ENCODE measurements at places on chromosomes 1 and 21.

DNA sequence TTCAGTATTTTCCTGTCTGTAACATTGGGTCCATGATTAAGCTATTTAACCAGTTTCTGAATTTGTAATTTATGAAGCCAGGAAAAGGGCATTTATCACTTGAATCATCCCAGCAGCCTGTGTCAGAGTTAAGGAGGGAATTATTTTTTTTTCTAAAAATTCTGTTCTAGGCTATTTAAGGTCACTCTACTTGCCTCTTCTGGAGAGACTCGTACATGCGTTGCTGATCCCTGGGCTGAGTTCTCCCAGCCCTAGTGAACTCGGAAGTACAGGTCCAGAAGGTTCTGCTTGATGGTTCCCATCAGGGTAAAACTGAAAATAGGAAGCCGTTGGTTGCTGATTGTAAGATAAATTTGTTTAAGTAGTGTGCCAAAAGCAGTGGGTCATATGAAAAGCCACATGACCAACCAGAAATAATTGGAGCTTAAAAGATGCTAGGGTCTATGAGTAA, 90.7 kb downstream of the GPR88 start:
- no peak for DNase-seq

- no peak for DNase-seq
These were observed 19.2 kb downstream of the WDTC1 start for GRCh38 chr1:27253596-27253995.

DNA sequence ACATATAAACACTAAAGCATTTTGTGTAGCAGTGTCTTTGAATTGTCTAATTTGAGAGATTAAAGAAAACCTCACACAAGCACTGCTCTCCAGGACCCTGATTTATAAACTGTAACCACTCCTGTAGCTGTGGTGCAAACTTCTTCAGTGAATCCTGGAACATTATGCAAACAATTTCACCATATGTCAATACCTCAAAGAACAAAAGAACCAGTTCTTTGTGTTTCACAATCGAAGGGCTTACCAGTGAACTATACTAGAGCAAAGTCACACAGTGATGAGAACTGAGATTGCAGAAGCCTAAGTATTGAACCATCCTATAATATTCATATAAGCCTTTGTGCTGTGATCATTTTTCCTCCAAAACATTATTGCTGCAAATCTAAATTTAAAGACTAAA, 21.5 kb downstream of the DPH5 start:
- DNase-seq: no peak

- no peak for DNase-seq
These were observed 1.2 kb downstream of the HDGF start for GRCh38 chr1:156750191-156750672.

DNA sequence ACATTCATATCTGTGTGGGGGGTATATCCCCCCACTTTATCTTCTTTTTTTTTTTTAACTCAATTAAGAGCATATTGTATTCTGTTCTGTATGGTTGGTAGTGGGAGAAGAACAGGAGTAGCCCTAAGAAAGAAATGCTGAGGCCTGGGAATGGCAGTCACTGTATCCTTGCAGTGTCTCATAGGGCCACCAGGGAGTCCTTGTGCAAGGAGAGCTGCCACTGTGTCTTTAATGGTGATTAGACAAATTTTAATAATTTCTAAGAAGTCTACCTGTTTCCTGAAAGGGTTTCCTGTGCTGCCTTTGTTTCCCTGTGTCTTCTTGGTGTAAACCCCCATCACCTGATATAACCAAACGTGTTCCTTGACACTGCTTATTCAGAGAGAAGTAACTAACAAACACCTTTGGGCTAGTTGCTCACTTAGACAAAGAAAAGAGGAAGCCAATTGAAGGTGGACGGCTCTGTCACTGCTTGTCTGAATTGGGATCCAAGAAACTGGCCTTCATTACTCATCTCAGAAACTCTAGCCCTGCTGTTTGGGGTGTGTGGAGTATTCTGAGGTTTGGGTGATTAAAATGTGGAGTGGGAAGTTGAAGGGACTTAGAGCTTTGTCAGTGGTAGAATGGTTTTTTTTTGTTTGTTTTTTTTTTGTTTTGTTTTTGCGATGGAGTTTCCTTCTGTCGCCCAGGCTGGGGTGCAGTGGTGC, 15.2 kb downstream of the GIPC2 start:
- no peak for DNase-seq

GRCh38 chr1:21514245-21514644, 5.0 kb downstream of the ALPL start:
- no peak for DNase-seq

DNA sequence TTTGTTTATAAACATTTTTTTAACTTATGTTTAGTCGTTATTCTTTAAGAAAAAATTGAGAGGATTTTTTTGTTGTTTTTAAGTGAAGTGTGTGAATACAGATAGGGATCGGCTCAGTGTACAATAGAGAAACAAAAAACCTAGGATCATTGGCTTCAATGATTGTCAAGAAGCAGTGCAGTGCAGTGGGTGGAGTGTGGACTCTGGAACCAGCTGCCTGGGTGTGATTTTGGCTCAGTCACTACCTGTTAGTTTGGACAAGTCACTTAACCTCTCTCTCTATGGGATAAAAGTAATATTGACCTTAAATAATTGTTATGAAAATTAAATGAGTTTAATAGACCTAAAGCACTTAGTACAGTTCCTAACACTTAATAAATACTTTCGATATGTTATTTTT, 41.3 kb downstream of the SCCPDH start:
- DNase-seq: no peak

- DNase-seq: no peak
These were observed 62.1 kb downstream of the B3GALT5 start for GRCh38 chr21:39674801-39675200.

GRCh38 chr1:119251751-119252150, 111.3 kb upstream of the WARS2 start:
- no peak for DNase-seq

DNA sequence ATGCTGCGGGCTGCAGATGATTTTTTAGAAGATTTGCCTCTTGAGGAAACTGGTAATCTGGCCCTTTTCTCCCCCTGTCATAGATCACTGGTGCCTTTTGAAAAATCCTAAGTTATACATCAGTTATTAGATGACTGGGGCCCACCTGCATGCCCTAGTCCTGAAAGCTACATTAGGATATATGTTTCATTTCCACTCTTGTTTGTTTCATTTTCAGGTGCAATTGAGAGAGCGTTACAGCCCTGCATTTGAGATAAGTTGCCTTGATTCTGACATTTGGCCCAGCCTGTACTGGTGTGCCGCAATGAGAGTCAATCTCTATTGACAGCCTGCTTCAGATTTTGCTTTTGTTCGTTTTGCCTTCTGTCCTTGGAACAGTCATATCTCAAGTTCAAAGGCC, 8.1 kb upstream of the IFI44 start:
- DNase-seq: no peak

DNA sequence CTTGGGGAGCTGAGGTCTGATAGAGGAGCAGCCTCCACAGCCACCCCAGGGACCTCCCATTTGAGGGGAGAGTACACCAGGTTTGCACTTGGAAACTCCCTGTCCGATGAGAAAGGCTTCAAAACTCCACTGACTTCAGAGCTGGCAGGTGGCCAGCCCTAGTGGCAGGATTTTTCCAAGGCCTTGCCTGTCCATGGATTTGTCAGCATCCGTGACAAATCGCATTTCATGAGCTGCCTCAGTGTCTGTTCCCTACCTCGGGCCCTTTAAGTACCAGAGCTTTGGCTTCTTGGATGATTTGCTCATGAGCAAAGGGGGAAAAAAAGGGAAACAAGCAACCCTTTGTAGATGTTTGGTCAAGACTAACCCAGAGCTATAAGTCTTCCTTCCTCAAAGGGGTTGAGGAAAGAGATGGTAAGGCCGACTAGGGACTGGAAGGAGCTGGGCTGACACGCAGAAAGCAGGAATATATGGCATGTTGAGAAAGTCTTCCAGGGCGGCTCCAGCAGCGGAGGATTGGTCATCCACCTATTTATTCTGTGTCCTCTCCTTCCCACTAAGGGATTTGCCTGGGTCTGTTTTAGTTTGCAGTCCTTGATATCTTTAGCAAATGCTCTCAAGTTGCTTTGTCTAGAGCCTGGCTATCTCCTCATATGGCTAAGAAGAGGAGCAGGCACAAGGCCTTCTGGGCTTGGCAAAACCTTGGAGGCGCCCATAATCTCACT, 2.7 kb upstream of the HSPG2 start:
- no peak for DNase-seq

DNA sequence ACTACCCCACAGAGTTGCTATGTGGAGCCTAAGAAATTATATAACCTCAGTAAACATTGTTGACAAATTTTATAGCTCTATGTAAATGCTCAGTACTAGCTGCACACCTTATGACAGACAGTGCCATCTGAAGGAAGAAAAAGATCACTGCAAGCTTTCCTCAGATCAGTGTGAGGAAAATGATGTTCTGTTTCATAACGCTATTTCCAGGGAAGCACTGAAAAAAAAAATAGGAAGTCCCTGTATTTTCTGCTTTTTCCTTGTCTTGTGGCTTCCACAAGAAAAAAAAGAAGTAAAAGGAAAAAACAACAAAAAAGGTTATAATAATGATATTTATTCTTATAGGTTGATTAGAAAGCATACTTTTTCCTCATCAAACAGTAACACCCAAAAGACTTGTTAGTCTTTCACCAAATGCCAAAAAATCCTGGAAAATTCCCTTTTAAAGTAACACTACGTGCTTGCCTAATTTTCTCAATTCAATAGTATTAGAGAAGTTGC, 23.2 kb downstream of the LYST start:
- no peak for DNase-seq

Measured in activated naive CD4-positive, alpha-beta T cell treated with anti-CD3 and anti-CD28 coated beads, Interleukin-2, amount 50 U/mL, for 72 hours (primary cell).